ENCODE measurements at places on chromosomes 4 and X.

- DNase-seq: peak; percentile 55
Observed at GRCh38 chr4:2322841-2323240, 60.9 kb upstream of the MXD4 start.

DNA sequence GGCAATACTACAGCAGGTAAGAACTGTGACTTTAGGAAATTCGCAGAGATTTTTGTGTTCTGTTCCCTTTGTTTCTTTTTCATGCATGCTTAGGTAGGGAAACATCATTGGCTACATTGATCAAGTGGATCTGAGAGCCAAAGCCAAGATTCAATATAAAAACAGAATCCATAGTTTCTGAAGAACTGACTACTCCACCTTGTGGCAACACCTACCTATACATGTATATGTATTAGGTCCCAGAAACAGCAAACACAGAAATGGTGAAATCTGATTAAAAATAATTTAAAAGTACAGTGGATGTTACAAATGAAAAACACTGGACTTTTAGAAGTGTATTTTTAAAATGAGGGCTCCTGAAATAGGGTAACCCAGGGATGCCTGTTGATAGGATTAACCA is 322.6 kb upstream of the MAOA start:
- no peak for DNase-seq

DNA sequence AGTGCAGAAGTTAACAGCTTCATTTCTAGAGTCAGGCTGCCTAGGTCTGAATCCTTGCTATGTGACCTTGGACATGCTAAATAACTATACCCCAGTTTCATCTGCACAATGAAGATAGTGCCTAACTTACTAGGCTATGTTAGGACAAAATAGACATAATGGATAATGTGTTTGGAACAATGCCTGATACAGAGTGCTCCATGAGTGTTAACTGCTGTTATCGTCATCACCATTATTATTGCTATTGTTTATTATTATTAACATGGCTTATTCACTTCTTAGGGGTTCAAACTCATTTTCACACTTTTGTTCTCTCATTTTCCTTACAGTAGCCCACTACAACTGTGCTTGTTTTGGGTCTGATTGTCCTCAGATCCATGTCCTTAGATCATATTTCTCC is 467.7 kb downstream of the SH2D1A start:
- DNase-seq: no peak

- DNase-seq: peak; percentile 2
Observed at GRCh38 chr4:42655921-42656678, 805 bp downstream of the ATP8A1 start.

DNA sequence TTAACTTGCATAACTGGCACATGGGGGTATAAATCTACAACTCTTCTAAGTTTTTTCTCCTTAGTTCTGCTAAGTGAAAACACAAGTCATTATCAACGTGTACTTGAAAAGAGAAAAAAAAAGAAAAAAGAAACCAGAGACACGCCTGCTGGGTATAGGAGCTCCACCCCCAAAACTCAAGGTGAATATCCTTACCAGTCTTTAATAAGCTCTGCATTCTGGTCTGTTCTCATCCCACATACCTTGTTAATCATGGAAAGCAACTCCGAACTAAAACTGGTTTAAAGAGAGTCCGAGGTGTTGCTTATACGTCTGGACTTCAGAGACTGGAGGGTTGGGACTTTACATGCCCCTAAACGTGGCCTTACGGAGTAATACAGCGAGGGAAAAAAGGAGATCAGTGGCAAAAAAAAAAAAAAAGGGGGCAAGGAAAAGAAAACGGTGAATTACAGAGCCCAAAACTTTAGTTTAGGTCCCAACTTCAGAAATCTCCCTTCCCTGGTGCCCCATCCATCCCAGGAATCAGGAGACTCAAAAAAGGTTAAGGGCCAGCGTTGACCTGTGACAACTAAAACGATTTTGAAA is 1.0 kb downstream of the PGRMC2 start:
- peak; percentile 56 for DNase-seq

GRCh38 chrX:51804741-51805140 is 61.5 kb downstream of the GSPT2 start:
- DNase-seq: no peak

DNA sequence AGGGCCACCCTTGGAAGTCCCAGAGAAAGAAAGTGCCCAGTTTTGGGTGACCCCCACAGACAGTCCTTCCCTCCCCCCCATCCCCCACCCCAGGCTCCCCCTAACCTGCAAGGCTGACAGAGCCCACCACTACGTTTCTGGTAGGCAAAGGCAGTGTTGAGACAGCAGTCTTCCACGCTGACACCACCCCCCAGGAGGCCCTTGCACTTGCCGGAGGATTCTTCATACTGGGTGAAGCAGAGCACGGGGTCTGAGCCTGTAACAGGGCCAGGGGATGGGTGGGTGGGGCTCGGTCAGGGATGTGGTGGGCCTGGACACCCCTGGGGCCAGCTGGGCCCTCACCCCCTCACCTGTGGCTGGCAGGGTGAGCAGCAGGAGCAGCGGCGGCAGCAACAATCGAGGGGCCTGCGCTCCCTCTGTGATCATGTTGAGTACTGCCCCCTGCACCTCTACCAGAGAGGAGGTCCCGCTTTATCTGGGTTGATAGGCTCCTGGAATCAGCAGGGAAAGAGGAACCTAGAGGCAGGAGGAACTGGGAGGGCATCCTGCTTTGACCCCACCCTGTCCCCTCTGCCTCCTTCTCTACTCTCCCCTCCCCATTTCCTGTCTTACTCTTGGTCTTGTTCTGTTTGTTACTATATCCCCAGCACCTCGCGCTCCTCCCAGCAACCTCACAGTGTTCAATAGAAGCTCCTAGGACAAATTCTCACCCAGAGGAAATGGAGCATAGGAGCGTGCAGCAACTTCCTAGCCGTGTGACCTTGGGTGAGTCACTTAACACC is at the start of gene CFP:
TSS of gene CFP (minus strand) at position 512 of the 782 bp plus-strand sequence. CDS start at position 426, 86 bp downstream.
- no peak for DNase-seq

DNA sequence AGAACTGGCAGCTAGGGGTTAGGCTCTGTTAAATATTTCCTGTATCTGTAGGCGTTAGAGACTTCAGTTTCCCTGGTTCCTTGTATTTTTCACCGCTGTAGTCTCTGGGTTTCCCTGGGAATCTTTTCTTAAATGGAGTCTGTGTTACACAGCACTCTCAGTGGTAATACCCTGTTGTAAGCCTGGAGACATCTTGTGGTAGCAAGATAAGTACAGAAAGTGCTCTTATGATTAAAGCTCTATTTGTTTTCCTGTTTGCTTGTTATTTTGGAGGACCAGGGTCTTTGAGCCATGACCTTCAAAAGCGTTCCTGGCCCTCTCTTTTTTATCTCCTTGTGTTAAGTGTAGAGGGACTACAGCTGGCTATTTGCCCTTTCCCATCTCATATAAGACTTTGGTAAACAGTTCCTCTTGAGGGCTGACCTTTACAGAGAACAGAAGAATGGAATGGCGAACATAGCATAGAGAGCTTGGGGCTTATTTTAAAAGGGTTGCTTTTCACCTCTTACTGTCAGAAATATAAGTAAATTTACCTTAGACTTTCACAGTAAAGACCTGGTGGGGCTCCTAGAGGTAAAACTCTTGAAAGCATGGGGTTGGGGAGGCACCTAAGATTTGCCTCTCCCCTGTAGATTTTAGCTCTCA is 782.5 kb downstream of the FAT4 start:
- DNase-seq: no peak

DNA sequence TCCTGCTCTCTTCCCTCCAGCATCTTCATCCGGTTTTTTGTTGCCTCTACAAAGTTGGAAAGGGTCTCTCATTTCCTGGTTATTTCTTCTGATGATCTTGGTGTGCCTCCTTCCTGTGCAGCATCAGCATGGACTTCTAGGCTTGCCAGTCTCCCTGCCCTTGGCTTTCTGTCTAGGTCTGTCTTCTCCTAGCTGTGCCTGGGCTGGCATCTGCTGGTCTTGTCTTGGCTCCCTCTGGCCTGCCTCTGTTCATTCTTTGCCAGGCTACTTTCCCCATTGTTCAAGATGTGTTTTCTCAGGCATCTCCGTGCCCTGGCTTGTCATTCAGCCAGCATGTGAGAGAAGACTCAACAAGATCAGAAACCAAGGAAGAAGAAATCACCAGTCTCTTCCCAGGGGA is 9.7 kb downstream of the ZNF275 start:
- DNase-seq: no peak

GRCh38 chrX:129642641-129643040 is 12.1 kb downstream of the APLN start:
- DNase-seq: no peak

DNA sequence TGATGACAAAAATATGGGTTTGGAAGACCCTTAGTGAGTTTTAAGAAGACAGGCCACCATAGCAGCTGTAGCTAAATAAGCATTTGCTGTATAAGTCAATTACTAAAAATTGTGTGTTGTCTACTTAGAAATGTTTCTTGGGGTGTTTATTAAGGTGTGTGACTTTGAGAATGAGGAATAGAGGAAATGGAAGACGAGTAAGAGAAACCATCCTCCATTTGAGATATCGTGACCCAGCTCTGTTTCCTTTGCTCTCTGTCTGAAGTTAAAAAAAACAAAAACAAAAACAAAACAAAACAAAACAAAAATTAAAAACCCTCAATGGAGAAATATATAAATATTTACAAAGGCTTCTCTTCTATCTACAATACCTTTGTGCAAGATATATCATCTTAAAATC is 41.7 kb upstream of the FAM9C start:
- no peak for DNase-seq

- no peak for DNase-seq
Observed at GRCh38 chrX:40570346-40571093, 10.2 kb upstream of the ATP6AP2 start.

GRCh38 chrX:2628751-2629315 is 62.3 kb upstream of the CD99 start:
- DNase-seq: no peak

- DNase-seq: no peak
Observed at GRCh38 chrX:40278340-40279090, 180.8 kb upstream of the BCOR start.

- no peak for DNase-seq
Observed at GRCh38 chr4:166518315-166518714, 645.3 kb downstream of the TLL1 start.

DNA sequence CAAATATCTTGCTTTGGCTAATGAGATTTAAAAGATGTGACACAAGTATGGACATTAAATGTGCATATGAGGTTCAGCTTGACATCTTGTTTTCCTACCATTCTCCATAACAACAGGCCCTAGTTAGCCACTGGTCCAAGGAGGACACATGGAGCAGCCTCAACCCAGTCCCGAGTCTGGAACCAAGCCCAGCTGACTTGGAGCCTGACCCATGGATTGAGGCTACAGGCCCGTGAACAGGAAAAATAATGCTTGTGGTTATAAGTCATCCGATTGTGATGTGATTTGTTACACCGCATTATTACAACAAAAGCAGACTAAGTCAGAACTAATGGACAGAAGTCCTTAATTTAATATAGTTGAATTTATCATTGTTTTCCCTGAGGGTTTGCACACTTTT is 123.2 kb upstream of the BANK1 start:
- DNase-seq: peak; percentile 21

DNA sequence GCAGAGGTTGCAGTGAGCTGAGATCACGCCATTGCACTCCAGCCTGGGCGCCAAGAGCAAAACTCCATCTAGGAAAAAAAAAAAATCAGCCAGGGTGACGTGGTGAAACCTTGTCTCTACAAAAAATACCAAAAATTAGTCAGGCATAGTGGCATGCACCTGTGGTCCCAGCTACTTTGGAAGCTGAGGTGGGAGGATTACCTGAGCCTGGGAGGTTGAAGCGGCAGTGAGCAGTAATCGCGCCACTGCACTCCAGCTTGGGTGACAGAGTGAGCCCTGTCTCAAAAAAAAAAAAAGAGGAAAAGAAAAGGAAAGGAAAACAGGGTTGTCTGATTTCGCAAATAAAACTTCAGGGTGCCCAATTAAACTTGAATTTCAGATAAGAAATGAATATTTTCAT is 106.1 kb downstream of the RBM47 start:
- DNase-seq: no peak

DNA sequence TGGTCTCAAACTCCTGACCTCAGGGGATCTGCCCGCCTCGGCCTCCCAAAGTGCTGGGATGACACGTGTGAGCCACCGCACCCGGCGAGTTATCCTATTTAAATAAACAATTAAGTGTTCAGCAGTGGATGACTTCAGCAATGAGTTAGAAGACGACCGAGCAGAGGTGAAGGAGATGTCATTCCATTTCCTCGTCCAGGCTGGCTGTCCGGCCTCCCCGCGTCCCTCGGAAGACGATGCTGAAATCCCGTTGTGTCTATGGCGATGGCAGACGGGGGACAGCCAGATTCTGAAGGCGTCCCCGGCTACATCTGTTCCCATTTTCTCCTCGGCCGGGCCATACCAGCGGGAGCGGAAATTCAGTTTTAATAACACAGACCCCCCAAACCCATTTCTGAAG is 209.8 kb downstream of the CRLF2 start:
- no peak for DNase-seq

GRCh38 chr4:35025152-35025834 is 1219.0 kb downstream of the ARAP2 start:
- DNase-seq: no peak

GRCh38 chr4:80913381-80913780 is 117.1 kb upstream of the BMP3 start:
- no peak for DNase-seq

GRCh38 chr4:85953651-85954018 is 406.2 kb downstream of the MAPK10 start:
- DNase-seq: peak; percentile 90

DNA sequence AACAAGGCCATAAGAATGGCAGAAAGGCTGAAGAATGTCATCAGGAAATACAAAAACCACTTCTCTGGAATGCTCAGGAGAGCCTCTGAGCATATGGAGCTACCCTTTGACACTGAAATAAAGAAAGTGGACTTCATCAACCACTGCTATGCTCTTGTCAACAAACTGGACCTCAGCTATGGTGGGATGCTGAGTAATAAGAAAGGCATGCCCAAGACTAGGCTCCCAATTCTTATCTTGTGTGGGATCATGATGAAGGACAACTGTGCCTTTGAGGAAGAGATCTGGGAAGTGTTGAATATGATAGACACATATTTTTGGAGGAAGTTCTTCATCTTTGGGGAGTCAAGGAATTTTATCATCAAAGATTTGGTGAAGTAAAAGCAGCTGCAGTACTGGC is 86.9 kb upstream of the MAGEB16 start:
- peak; percentile 8 for DNase-seq

- peak; percentile 61 for DNase-seq
Observed at GRCh38 chr4:156378033-156378665, 424.5 kb upstream of the CTSO start.

DNA sequence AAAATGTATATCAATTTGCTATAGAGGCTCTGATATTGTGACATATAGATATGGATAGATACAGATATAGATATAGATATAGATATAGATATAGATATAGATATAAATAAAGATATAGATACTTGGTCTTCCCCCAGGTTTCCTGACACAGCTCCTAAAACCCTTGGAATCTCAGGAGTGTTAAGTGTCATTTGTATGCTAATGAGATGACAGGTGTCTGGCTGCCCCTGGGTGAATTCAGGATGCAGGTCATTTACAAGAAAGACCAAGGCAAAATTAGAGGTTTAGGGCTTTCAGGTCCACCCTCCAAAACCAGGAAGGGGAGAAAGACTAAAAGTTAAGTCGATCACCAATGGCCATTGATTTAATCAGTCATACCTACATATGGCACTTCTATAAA is 1034.8 kb downstream of the PDHA2 start:
- no peak for DNase-seq

- no peak for DNase-seq
Observed at GRCh38 chrX:2974961-2975360, 31.4 kb upstream of the ARSH start.
